ENCODE measurements at places on chromosomes 12 and 14. TPM values are rescaled to one million over a fixed set of nuclear protein-coding genes. Genes with fewer than 3 reads are reported as not detected.

DNA sequence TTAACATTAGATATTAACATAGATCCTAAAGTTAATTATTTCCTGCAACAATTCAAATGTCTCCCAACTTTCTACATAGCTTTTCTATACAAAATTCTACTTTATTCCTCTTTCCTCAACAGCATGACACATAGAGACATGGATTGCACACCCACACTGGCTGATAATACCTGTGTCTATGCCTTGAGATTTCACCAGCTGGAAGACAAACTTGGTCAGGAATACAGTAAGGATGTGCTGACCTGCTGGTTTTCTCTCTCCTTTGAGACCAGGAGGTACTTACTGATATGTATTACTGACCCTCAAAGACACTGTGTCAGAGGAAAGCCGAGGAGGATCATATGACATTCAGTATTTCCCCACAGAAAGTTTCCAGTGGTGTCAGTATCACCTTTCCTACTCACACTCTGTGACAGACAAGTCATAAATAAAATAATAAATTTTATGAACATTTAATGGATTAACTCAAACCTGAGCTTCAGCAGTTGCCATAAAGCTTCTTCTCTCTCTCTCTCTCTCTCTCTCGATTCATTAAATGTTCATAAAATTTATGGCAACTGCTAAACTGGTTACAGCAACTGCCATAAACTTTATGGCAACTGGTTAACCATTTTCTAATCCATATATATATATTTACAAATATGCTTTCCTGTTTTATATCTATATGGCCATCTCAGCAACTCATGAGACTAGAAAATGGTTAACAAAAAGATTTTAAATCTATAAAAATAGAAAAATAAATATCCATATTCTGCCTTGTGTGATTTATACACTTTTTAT, 22.7 kb downstream of the EIF2S3B start:
- no peak overlapping the region for H3K27ac ChIP-seq
- H3K4me3 ChIP-seq = no peak overlapping the region
- H3K4me1 ChIP-seq = no peaks in the 10 kb centered on the region
- no peaks in the 10 kb centered on the region for H3K36me3 ChIP-seq

DNA sequence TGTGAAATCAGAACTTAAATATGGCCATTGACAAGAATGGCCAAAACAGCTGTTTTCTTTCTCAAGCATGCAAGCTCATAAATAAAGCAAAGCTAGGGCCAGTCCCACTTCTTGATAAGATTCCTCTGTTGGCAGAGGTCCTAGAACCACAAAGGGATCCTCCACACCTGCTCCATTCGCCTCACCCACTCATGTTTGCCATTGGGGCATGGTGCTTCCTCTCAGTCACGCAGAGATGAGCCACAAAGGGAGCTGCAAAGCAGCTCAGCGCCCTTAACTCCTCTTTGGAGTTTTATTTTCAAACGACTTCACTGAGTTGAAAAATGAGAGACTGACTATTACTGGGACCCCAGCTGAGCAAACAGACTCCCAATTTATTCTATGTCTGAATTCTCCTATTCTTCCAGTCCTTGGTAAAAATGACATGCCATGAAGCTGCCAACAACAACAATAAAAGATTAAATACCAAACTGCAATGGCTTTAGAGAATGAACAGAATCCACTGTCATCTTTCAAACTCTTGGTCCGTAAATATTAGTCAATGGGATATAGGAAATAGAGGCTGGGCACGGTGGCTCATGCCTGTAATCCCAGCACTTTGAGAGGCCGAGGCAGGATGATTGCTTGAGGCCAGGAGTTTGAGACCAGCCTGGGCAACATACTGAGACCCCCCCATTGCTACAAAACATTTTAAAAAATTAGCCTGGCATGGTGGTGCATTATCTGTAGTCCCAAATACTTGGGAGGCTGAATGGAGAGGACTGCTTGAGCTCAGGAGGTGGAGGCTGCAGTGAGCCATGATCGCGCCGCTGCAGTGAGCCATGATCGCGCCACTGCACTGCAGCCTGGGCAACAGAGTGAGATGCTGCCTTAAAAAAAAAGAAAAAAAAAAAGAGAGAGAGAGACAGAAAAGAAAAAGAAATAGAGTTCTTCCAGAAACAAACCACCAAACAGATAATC, 16.4 kb downstream of the MANSC1 start:
- peak; percentile 80 for DNase-seq
- no peak overlapping the region for H3K27ac ChIP-seq
- peaks cover 8% of the 10 kb centered on the region for H3K4me1 ChIP-seq
- H3K27me3 ChIP-seq = no peaks in the 10 kb centered on the region
- no peak overlapping the region for H3K4me3 ChIP-seq

Gene ITGA5
- 336 TPM for total RNA-seq

Gene CD9
- total RNA-seq = 19.4 TPM

GRCh38 chr14:72801836-72802587, 91.9 kb downstream of the DPF3 start:
- peak overlapping the region; percentile 60 for H3K27ac ChIP-seq
- no peaks in the 10 kb centered on the region for H3K36me3 ChIP-seq
- DNase-seq = peak; percentile 29
- no peak overlapping the region for H3K4me3 ChIP-seq
- no peaks in the 10 kb centered on the region for H3K27me3 ChIP-seq

Gene NT5DC3
- total RNA-seq = 10.6 TPM

Gene MAPKAPK5
- total RNA-seq = 32.9 TPM

DNA sequence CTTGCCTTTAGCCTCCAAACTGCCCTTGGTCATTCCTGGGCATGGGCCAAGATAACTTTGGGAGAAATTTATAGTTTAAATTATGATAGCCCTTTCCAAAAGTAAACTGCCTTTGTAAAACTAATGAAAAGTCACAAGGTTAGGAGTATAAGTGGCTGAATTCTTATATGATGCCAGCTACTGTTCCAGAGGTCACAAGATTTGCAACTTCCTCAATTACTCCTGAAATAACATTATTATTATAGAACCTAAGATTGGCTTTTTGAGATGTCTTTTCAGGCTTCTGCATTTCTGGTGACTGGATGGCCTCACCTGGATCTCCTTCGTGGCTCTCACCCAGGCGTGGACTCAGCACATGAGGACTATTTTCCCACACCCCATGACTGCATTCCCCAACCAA, 55.0 kb downstream of the OSBPL8 start:
- no peak overlapping the region for H3K4me3 ChIP-seq
- H3K4me1 ChIP-seq = no peaks in the 10 kb centered on the region
- H3K27me3 ChIP-seq = no peaks in the 10 kb centered on the region
- H3K36me3 ChIP-seq = no peaks in the 10 kb centered on the region

DNA sequence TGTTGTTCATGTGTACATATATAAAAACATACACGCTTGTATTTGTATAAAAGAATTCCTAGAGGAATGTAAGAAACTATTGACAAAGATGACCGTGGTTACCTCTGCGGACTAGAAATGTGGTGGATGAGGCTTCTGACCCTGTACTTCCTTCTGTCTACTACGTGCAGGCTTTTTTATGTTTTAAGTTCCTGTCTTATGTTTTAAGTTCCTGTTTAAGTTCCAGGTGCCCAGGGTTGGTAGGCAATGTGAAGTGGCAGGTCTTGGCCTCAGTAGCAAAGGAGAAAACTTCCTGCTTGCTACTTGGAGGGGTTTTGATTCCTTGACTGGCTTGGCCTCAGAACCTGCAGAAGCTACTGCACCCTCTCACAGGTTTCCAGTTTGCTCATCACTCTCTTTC, 11.6 kb downstream of the POMT2 start:
- H3K27ac ChIP-seq = no peak overlapping the region
- H3K4me3 ChIP-seq = no peak overlapping the region
- peaks cover 4% of the 10 kb centered on the region for H3K36me3 ChIP-seq
- peaks cover 19% of the 10 kb centered on the region for H3K4me1 ChIP-seq

Data from osteoblast (primary cell).